ENCODE measurements at places on chromosomes 12 and 14.

- DNase-seq, result peak; percentile 60
These were observed 51.8 kb downstream of the FOXN3 start for GRCh38 chr14:89365061-89365801.

DNA sequence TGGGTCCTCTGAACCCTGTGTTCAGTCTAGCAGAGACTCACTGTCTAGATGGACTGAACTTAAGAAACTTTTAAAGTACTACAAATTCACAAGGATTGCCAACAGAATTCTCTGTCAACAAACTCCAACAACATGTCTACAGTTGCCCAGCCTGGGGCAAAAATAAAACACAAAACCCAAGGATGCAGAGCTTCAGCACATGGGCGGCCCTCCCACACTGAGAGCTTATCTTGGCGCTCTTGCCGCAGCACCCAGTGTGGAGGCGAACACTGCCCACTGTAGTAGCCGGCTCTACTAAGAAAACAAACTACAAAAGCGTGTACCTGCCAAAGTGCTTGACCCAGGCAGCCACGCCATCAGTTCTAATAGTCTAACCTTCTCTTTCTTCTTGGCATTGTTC is 66.7 kb downstream of the PTPN21 start:
- no peak for DNase-seq

GRCh38 chr12:15886372-15887042 is 4.3 kb downstream of the STRAP start:
- DNase-seq, result no peak

DNA sequence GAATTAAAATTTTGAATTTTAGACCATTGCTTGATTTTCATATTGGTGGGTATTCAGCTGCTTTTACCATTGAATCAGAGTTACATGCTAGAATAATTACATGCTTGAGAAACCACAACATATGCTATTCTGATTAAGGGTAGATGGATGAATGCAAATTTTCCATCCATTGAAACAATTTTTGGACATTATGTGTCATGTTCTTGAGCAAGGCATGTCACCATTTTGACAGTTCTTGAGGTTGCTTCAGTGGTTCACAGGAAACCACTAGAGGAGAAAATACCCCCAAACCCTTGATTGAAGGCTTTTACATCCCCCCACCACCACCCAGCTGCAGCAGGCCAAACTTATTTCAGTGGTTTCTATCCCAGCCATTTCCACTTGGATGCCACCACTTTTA is 13.5 kb downstream of the UBR7 start:
- no peak for DNase-seq

- no peak for DNase-seq
These were observed 30.0 kb upstream of the LRRK2 start for GRCh38 chr12:40194846-40195245.

GRCh38 chr12:114221957-114222630 is 183.8 kb downstream of the TBX5 start:
- no peak for DNase-seq

DNA sequence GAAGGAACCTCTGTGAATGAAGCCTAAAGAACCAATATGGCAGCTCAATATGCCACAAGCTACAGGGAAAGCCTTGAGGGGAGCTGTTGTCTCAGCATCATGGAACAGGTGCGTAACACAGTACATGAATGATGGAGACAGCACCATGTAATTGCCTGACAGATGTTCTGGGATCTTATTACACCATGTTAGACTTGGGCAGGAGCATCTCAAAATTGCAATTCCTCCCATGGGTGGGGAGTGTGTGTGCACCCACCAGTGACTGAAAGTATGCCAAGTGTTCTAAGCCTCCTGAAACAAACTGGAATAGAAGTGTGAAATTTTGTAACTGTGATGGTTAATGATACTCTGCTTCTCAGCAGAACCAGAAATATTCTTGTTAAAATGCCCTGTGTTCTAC is 151.0 kb upstream of the SRRM4 start:
- no peak for DNase-seq

DNA sequence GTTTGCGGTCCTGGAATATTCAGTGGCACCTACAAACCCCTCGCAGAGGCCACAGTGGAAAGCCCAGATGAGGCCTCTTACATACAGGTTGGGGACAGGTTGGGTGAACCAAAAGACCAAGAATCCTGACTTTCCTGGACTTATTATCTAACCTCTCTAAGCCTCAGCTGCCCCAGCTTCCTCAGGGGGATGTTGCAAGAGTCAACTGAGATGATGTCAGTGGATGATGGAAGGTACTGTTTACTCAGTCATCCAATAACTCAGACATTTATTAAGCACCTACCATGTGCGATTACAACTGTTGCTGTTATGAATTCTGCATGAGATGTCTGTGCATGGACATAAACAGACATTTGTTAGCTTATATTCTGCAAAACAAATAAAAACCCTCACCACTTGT is 72.8 kb downstream of the RFX4 start:
- no peak for DNase-seq

GRCh38 chr14:101119830-101120571 is 216.5 kb upstream of the RTL1 start:
- DNase-seq, result no peak

DNA sequence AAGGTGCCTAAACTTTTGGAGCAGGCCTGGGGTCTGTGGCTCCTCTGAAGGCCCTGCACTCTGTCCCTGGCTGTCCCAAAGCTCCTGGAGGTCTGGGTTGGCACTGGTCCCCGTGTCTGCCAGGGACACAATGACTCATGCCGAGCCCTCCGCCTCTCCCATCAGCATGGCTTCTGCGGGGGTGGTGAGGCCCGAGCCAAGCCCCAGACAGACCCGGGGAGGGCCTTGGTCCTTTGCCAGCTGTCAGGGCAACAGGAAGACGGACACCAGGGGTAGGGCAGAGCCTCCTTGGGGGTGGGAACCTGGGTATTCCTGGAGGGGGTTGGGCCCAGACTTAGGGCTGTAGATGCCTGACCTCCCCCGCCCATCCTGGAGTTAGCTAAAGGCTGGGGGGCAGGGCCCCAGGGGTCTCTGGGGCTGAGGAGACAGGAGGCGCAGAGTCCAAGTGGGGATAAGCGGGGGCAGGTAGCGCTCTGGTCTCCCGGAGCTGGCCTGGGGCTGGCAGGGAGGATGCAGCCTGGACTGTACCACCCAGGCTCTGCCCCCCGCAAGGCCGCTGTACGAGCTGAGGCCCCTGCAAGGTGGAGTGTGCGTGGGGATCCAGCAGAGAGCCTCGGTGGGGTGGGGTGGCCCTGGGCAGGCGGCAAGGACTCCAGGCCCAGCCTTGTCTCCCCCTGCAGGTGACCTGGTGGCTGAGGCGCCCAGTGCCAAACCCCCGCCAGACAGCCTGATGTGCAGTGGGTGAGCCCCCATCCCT is 16.4 kb upstream of the PUS1 start:
- DNase-seq, result no peak

GRCh38 chr12:123721245-123721644 is 9.1 kb downstream of the ATP6V0A2 start:
- no peak for DNase-seq

GRCh38 chr12:79769189-79769859 is 78.6 kb upstream of the PAWR start:
- no peak for DNase-seq

DNA sequence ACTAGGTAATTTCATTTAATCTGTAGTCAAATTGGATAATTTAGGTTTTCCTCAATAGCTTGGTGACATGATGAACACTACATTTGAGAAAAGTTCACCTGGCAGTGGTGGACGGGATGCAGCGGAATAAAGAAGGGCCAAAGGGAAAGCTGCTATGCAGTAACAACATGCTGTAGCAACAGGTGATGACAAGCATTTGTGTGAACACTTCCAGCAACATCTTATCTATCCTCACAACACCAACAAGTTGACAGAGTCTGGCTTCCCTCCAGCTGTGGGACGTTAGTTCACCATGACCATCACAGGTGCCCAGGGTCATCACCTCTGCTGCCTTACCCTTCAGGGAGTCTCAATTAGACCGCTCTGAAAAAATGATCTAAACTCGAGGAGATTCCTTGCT is 8.3 kb downstream of the DBX2 start:
- no peak for DNase-seq

- DNase-seq, result no peak
These were observed 4.7 kb downstream of the VSIG10 start for GRCh38 chr12:118098911-118099671.

GRCh38 chr14:52692248-52692962 is 3.0 kb downstream of the ERO1A start:
- no peak for DNase-seq

DNA sequence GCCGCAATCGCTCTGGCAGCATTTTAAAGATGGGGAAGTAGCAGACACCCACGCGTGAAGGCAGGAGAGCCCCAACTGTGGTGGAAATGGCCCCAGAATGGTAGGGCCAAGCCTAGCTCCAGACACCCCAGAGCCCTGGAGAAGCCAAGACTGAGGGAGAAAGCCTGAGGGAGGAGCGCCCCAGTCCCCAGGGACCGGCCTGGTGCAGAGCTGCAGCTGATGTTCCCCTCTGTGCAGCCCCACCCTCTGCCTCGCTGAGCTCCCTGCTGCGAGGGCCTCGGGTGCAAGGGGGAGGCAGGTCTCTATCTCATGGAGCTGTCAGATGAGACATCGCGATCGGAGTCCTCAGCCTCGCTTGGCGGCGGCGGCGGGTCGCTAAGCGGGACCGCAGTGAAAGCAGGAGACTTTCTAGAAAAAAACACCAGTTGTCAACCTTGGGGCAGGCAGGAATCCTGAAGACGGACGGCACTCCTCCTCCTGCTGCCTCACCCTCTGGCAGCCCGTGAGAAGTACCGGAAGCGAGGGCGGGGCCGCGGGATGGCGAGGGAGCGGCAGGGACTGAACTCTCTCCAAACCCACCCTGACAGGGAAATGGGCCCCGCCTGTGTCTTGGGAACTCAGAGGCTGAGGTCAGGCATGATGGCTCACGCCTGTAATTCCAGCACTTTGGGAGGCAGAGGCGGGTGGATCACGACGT is 6.0 kb downstream of the GAPDH start:
- peak; percentile 60 for DNase-seq

DNA sequence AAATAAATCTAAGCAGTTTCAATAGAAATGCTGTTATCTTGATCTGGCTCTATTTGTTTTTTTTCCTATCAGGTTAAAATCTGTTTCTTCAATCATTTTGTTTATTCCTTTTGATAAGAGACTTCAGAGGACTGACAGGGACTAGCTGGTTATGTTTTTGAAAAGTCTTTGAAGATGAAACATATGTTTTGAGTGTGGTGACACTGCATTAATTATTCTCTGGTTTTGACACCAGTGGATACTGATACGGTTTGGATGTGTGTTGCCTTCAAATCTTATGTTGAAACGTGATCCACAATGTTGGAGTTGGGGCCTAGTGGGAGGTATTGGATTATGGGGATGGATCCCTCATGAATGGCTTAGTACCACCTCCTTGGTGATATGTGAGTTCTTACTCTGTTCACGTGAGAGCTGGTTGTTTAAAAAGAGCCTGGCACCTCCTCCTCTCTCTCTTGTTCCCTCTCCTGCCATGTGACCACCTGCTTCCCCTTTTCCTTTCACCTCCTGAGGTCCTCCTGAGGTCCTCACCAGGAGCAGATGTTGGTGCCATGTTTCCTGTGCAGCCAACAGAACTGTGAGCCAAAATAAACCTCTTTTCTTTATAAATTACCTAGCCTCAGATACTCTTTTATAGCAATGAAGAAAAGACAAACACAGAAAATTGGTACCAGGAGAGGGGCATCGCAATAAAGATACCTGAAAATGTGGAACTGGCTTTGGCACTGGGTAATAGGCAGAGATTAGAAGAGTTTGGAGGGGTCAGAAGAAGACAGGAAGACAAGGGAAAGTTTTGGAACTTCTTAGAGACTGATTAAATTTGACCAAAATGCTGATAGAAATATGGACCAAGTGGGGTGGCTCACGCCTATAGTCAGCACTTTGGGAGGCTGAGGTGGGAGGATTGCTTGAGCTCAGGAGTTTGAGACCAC is 23.0 kb downstream of the RASSF3 start:
- DNase-seq, result no peak

- no peak for DNase-seq
These were observed 684 bp downstream of the KANSL2 start for GRCh38 chr12:48681399-48681709.

DNA sequence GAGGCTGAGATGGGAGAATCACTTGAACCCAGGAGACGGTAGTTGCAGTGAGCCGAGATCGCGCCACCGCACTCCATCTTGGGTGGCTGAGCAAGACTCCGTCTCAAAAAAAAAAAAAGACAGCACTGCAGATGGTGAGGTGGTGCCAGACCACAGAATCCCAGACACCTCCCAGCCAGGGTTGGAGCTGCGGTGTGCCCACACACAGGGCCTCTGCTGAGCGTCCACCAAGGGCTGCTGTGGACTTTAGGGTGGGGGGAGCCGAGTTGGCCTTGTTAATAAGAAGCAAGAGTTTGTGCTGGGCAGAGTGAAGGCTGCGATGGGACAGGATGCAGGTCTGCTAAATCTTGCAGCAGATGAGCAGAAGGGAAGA is 14.2 kb downstream of the KMT5A start:
- no peak for DNase-seq

DNA sequence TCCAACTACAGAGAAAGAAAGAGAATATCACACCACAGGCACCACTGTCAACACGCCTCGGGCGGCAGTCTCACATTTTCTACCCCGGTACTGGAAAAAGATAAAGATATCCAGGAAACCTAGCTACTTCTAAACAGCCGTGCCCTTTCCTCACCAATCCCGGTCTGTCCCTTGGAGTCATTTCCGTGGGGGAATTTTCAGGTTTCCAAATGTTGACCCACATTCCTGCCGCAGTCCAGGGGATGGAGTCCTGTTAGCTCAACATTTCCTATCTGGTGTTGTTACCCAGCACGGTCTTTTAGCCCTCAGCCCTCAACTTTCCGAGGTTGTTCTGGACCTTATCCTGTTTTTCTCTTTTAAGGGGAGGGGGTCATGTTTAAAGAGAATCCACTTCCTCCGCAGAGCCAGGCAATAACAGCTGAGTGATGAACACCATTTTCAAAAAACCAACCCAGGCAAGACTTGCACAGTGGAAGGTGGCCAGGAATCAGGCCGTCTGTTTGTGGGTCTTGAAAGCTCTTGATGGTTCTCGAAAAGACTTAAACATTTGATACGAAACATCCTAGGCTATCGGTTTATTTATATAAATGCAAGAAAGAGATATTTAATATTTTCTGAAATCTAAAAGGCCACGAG is 4.6 kb downstream of the SSH1 start:
- DNase-seq, result no peak

DNA sequence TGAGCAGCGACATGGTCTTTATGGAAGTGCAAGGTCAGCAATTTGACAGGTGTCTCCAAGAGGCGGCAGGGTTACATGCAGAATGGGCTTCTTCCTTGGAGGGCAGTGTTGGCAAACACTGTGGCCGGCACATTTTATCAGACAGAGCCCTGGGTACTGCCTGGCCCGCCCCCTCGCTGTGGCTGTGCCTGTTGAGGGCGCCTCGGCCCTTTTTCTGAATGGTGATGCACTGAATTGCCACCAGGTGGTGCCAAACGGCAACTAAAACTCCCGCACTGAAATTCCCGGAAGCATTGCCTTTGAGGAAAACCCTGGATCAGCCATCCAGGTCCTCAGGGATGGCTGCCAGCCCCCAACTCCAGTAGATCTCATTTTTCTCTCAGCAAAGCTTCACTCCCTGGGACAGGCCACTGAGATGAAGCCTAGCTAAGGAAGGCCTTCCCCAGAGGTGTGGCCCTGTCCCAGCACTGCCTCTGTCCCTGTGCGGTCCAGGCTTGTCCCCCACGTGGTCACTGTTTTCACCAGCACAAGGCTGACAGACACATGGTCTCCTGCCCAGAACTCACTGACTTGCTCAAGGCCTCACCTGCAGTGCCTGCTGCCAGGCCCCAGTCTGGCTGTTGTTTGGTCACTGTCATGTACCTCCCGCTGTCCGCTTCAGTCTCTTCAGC is 73.6 kb downstream of the TESC start:
- peak; percentile 47 for DNase-seq
